IMR-90 (cell line): ENCODE measurements at places on chromosomes 7 and 10. TPM values are rescaled to one million over a fixed set of nuclear protein-coding genes. Genes with fewer than 3 reads are reported as not detected.

The MTURN gene
- total RNA-seq, result 5.6 and 7.8 TPM in 2 replicates

The ADAP1 gene
- 1.4 and 2.2 TPM in 2 replicates for total RNA-seq

The COL13A1 gene
- 10.8 and 12.2 TPM in 2 replicates for total RNA-seq

The PIK3AP1 gene
- under 0.01 and 0.28 TPM in 2 replicates for total RNA-seq

The GTF2IRD1 gene
- 4.1 and 5.0 TPM in 2 replicates for total RNA-seq

The GPR37 gene
- 9.2 and 9.3 TPM in 2 replicates for total RNA-seq

The CLDN3 gene
- 0.18 TPM in 1 of 2 replicates, not detected in the other for total RNA-seq

The CRCP gene
- 37.5 and 37.8 TPM in 2 replicates for total RNA-seq
